Fibroblast of the conjunctiva (primary cell): ENCODE measurements at places on chromosomes 6 and 20.

GRCh38 chr20:21137078-21137477 lies 11.2 kb downstream of the KIZ start:
- no peak for DNase-seq

GRCh38 chr6:15038013-15038791 lies 207.7 kb upstream of the JARID2 start:
- no peak for DNase-seq

- no peak for DNase-seq
Observed at GRCh38 chr6:55469951-55470366, 109.0 kb downstream of the HMGCLL1 start.

- no peak for DNase-seq
Observed at GRCh38 chr6:130513770-130514169, 148.0 kb downstream of the TMEM200A start.

DNA sequence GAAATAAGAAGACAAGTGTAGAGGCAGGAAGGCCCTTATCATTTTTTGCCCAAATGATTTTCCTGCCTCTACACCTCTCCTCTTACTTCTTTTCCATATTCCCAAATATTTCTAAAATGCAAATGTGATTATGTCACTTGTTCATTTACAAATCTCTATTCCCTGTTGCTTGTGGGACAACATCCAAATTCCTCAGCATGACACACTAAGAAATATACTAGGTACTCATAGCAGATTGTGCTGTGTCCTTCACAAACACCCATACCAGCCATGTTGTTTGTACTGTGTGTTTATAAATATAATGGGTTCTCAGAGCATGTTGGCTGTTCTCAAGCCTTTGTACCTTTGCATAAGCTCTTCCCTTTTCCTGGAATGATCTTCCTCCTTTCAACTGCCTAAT lies 17.7 kb upstream of the FYN start:
- no peak for DNase-seq

GRCh38 chr20:57605878-57606277 lies 14.3 kb downstream of the ZBP1 start:
- DNase-seq: no peak

- DNase-seq: peak; percentile 9
Observed at GRCh38 chr6:17167327-17167979, 65.6 kb downstream of the STMND1 start.

GRCh38 chr20:43220612-43221011 lies 30.9 kb upstream of the PTPRT start:
- no peak for DNase-seq

DNA sequence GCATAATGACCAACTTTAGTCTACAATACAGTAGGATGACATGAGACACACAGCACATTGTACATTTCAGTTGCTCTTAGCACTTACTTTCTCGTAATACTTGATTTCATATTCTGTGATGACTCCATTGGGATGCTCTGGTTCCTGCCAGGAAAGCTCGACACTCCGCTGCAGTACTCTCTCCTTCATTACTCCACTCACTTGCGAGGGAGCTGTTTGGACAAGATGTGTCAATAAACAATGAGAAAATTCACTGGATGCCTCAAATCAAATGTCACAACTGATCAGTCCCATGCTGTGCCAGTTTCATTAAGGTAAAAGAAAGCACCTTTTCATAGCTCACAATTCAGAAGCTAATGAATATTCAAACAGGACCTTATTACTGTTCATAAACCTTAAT lies 147.1 kb downstream of the EPHA7 start:
- DNase-seq: no peak

GRCh38 chr6:133187657-133188453 lies 53.3 kb upstream of the EYA4 start:
- no peak for DNase-seq

DNA sequence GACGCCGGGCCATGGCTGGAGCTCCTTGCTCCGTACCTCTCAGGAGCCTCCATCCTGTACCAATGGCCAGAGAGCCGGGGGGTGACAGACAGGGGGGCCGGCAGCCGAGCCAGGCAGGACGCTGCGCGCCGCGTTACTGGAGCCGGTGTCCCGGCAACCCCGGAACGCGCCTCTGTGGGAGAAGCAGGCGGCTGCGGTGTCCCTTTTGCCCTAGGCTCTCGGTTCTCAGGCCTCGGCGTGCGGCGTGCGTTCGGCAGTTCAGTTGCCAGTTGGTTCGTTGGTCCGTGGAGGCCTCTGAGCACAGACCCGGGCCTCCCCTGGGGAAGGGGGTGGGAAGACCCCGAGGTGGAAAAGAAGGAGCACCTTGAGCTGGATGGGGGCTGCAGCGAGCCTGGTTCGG lies at the start of gene SPATS1:
Gene SPATS1 (plus strand): TSS at position 162 of the 400 bp plus-strand sequence. CDS start 446 bp downstream, outside the sequence.
- no peak for DNase-seq

DNA sequence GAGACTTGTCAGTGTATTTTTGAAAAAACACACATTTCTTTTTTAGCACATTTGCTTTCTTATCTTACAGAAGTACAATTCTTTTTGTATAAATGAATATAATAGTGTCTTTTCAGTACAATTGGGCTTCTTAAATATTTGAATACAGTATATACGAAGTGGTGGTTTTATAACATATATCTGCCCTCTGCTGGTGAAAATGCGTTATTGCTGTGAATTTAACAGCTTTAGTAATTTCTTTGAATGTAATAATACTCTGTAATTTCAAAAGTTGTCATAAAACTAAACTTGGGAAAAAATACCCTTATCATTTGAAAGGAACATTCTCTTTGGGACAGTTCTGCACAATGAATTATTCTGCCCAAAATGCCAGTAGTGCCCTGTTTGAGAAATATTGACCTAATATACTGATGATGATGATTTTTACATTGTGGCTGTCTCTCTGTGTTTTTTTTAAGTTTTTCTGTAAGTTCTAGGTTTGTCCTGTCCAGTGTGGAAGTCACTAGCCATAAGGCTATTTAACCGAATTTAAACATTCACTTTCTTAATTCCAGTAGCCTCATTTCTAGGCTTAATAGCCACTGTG lies 19.0 kb downstream of the SMAP1 start:
- DNase-seq: no peak

DNA sequence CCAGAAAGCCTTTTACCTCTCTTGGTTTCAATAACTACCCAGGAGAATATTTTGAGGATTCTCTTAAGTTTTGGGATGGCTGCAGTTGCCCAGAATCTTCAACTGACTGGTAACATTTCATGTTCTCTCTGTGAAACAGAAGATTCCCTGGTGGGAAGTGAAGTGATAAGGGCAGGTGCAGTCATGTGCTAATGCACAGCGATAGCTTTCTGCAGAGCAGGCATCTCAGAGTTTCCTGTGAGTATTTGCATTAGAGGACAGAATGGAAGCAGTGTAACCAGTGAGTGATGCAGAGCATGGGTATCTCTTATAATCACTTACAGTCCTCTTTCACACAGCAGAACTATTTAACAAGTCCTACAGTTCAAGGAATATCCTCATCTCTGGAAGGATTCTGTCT lies 76.1 kb downstream of the HCRTR2 start:
- no peak for DNase-seq

DNA sequence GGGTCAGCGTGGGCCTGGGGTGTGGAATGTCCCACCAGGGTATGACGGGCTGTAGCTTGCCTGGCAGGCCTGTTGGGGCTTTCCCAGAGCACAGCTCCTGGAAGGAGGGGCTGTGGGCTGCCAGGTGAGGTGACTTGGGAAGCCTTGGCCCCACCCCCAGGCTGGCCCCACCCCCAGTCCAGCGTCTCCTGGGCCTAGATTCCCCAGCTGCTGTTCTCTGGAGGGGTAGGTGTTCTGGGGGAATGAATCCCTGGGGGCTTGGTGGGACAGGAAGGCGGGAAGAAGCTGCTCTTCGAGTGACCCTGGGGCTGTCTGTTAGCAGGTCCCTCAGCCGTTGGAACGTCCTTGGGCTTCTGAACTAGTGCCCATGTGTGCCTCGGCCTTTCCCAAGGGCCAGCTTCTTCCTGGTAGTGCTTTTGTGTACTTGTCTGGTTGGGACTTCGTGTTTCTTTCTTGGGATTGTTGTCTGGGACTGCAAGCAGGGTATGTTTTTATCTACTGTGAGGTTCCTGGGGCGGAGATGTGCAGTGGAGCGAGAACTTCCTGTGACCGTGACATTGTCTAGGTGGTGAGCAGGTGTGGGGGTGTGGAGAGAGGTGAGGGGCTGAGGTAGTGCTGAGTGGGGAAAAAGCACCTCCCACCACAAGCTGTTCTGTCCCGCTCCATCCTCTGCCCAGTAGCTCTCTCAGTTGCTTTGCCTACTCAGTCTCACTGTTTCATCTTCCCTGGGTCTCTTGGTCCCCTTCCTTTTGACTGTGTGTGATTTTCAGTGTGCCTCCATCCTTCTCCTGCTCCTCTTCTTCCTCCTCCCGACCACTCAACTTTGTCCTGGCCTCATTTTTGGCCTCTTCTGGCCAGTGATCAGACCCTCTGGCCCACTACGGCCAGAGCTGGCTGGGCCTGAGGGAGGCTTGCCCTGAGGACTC lies 1.3 kb upstream of the DDR1 start:
- no peak for DNase-seq

GRCh38 chr20:2337142-2337541 lies 41.3 kb downstream of the TGM3 start:
- DNase-seq: no peak

DNA sequence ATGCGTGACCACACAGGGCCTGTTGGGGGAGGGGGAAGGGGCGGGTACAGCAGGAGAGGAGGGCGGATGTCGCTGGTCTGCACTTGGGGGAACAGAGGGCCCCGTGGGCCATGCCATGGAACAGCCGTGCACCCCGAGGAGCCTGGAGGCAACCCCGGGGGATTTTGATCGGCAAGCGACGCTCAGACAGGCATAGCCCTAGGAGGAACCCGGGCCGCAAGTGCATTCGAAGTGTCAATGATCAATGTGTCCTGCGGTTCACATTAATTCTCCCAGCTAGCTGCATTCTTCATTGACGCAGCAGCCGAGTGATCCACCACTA lies 772.8 kb upstream of the DEFB115 start:
- DNase-seq: no peak

- no peak for DNase-seq
Observed at GRCh38 chr6:139514819-139515218, 140.4 kb upstream of the CITED2 start.

- DNase-seq: no peak
Observed at GRCh38 chr6:19472850-19473249, 364.3 kb upstream of the ID4 start.

DNA sequence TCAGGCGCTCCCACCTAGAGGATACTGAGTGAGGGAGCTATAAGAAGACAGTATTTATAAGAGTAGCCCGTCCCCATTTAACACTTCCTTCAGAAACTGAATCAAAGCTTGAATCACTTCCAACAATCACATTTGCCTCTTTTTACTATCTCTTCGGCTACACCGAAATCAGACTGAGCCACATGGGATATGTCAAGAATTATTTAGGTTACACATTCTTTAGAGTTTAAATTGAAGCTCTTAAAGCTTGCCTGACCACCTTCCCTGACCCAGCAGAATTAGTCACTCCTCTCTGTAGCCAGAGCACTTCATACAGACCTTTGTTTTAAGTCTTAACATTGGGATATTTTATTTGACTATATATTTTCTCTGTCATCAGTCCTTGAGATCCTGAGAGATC lies 163.7 kb downstream of the MAFB start:
- no peak for DNase-seq

- no peak for DNase-seq
Observed at GRCh38 chr20:54272901-54273488, 65.1 kb downstream of the PFDN4 start.

- DNase-seq: no peak
Observed at GRCh38 chr6:155472886-155473285, 17.2 kb upstream of the NOX3 start.

DNA sequence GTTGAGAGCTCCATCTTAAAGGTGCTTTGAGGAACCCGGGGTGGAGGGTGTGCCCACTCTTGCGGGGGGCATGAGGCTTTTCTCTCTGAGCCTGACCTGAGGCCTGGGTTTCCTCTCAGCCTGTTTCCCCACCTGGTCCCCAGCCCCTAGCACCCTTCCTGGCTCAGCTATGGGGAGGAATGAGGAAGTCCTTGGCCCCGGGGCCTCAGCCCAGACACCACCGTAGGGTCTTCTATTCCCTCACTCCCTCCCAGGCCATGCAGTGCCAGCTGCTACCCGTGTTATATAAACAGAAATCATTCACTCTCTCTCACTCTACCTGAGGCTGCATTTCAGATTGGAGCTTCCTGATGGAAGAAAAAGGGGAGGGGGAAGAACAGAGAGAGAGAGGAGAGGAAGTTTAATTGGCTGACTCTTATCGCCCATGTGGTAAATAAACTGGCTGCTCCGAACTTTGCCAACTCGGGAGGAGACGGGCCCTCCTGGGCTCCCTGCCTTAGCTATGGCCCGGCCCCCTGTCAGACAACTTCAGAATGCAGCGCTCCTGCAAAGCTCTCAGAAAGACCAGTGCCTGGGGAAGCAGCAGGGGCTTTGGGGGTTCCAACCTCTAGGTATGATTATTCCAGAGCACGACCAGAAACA lies 2.8 kb downstream of the CDH22 start:
- no peak for DNase-seq

GRCh38 chr6:36510365-36510764 lies 36.9 kb downstream of the STK38 start:
- no peak for DNase-seq

- DNase-seq: no peak
Observed at GRCh38 chr6:111943726-111944125, 70.5 kb upstream of the FYN start.

DNA sequence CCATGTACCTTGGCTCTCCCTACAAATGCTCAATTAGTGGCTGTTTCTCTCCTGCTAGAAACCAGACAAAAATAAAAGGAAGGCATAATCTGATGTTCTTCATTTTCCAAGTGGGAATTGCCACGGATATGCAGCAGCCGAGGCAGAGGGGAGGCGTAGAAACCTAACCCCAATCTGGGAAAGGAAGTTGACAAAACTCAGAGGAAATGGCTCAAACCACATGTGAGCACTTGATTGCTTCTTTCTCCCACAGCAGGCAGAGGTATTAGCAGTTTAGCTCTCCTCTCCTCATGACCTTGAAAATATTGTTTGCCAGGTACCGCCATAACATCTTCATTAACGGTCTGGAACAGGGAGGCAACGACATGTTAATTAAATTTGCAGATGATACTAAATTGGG lies 3.8 kb upstream of the MLN start:
- DNase-seq: no peak

GRCh38 chr20:31723069-31723318 lies 326 bp upstream of the BCL2L1 start:
- no peak for DNase-seq

DNA sequence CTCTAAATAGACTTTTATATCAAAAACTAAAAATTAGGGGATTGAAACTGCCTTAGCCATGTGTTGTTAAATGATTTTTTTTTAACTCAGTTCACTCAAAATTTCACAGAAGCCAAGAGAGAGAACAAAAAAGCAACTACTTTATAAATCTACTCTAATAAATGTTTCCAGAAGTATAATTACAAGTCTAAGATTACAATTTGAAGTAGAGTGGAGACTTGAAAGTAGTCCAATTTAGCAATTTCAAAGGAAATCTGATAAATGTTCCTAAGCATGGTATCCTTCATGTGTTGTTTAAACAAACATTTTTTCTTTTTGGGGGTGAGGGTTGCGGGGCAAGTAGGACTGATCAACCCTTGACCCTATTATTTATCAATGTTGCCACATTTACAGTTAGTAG lies 72.6 kb downstream of the PHIP start:
- DNase-seq: no peak
